Fibroblast of skin of left quadriceps (primary cell): ENCODE measurements at places on chromosomes 5 and 9.

DNA sequence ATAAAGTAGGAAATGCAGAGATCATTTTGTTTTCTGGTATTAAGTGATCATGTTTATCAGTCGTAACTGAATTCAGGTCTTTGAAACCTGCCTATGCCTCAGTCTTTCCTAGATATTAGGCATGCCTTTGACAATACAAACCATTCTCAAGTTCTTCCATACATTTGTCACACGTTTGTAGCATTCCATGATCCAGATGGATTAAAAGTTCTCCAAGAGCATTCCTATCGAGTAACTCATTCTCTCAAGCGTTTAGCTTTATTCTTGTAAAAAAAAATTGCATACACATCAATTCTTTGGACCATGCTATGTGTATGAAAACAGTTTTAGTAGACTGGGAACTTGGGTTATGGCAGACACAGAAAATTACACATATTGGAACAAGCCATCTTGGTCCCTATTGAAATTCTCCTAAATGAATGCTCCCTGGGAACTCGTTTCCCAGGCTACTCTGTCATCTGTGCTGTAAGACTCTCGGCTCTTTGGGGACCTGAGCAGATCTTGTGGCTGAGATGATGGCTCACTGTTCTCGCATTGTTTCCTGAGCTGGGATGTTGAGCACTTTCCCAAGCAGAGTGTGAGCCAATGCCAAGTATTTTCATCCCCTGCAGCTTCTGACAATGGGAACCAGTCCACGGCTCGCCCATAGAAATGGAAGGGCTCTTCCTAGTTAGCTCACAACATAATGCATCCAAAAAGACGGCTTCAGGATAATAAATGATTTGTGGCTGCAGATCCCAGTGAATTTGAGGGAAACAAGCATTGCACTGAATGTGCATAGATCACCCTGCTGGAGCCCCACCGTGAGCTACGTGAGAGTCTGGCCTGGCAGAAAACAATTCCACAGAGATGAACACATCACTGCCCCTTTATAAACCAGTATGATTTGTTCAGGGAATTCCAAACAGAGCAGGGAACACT lies 230.2 kb downstream of the IRX1 start:
- DNase-seq, result peak; percentile 34

DNA sequence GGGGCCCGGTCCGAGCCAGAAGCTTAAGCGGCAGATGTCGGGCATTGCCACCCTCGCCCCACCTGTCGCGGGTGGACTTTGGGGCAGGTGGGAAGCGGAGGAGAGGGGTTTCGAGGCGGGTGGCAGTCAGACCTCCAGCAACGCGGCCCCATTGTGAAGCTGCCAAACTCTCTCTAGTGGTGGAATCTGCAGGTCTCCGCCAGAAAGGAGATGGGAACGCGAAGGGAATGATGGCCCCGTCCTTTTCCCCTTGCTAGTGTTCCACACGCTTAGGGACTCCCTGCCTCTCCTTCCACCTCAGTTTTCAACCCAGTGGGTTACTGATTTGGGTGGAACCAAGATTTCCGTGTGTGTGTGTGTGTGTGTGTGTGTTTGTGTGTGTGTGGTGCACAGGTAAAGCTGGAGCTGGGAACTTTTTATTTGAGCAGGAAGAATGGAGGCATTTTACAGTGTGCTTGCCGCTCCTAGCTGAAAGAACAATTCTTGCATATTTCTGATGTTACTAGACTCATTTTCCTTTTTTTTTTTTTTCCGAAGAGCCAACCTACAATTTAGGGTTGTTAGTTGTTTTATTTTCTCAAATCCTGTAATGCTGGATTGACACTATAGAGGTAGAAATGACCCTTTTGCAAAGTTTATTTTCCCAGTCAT lies 1.3 kb downstream of the MACIR start:
- peak; percentile 4 for DNase-seq

DNA sequence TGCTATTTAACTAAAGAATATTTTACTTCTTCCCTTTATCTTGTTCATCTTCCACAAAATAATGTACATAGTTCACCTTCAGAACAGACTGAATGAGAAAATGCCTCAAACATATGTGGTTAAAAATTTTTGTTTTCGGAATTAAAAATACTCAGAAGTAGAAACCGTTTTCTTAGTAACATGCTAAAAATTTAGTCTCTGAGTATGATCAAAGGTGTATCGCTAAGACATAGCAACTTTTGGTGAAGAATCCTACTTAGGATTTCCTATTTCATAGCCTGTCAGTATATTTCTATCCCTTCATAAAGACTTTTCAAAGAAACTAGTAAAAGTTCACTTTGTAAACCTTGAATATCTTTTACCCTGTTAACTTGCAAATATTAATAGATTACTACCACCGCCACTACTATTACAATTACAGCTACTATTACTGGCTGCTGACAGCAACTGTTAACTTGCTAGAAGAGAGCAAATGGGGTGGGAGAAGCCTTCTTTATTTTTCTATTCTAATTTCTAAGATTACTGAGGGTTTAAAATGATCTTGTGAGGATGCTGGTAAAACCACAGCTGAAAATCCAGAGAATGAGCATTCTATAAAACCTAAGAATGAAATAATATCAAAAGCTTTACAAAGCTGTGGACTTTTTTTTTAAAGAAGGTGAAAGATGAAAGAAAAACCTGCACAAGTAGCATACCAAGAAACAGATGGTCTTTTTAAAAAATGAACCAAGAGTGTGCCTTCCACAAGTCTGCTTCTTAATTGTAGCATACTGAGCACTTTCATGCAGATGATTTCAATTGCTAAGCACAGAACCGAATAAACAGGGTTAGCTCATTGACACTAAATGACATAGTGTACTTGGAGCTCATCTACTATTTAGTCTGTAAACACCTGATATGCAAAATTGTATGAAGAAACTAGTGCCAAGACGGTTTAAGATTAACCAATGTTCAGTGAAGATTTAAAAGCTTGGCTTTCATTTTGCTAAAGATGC lies 246.3 kb upstream of the EFNA5 start:
- no peak for DNase-seq

GRCh38 chr5:138033907-138034306 lies 1.0 kb upstream of the FAM13B start:
- DNase-seq, result no peak

GRCh38 chr5:90747693-90748092 lies 189.1 kb downstream of the ADGRV1 start:
- no peak for DNase-seq

DNA sequence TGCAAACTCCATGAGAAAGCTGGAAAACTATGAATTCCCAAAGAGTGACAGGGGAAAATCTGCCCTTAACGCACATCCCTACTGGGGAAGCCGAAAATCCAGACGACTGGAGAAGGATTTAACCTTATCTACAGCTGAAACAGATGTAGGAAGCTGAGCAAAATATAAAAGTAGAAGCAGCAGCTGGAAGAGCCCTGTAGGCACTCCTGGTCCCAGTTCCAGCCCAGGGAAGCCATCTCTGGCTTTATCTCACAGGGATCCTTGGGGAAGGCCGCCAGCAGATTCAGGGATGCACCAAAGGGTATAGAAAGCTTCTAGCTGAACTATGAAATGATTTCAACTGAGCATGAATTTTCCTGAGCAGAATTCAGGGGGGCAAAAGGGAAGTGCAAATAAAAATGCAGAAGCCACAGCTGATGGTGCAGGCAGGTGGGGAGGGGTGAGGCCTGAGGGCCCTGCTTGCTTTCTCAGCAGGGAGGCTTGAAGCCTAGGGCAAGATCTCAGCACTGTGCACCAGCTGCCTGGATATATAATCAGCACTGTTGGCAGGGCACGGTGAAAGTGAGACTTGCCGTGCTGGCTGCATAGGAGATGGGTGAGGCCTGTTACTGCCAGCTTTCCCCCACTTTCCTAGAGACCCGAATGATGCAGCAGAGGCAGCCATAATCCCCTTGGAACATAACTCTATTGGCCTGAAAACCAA lies 2019.5 kb upstream of the NUDT12 start:
- DNase-seq, result no peak

DNA sequence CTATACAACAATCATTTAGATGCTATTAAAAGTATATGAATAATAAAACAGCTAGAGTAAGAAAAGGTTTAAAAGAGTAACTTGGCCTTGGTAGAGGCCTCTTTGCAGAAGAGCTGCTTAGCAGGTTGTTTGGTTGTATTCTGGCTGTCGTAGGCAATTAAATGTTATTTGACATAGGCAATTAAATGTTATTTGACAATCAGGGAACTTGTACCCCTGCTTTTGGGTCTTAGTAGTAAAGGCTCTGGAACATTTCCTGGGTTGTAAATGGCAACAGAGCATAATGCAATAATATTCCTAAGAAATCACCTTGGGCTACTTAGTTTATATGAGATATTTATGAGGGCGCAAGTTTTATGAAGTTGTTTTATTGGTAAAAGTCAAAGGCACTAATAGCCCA lies 84.4 kb upstream of the SLC28A3 start:
- DNase-seq, result no peak

- no peak for DNase-seq
These were observed 68.9 kb downstream of the C5orf15 start for GRCh38 chr5:133899506-133899905.

DNA sequence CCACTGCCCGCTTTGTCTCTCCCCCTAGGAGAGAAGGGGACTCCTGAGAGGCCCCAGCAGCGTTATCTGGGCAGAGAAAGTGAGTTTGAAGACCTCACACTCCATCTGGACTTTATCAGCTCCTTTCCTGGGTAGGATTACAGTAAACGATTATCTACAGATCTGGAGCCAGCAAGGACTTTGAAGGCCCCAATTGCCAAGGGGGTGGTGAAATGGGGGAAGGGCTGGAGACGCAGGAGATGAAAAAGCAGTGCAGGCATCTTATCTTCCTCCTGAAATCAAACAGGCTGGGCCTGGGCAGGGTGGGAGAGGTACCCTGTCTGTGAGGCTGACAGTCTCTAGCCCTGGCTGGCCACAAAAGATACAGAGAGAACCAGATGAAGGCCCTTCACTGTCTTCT lies 105.8 kb upstream of the MSX2 start:
- DNase-seq, result no peak

DNA sequence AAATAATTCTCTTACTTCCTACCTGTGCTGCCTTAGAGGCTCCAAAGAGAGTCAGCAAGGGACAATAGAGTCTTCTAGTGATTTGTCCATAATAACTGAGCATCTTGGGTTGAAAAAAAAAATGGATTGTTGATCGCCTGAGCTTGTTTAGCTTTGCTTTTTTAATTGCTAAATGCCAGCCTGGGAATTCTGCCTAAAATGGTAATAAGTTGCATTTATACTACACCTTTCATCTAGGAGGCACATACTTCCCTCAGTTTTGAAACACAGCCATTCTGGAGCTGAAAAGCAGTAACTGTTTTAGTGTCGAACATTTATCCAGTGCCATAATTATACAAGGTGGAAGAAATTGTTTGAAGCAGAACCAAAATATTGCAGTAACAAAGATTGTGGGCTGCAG lies 421.3 kb downstream of the CAAP1 start:
- DNase-seq, result no peak
